A549 treated with CORT108297 at 1 μM for 4 hours (cell line): ENCODE measurements at places on chromosomes 6 and 20. TPM values are rescaled to one million over a fixed set of nuclear protein-coding genes. Genes with fewer than 3 reads are reported as not detected.

The IL20RA gene
- total RNA-seq, result 0.02 TPM in 1 of 5 replicates, not detected in the others

The CST5 gene
- total RNA-seq, result not detected in 5 replicates

The RPL10A gene
- total RNA-seq, result 1,328 to 1,548 TPM (median 1,505 TPM) in 5 replicates

The TFAP2A gene
- 14.3 to 17.6 TPM (median 16.4 TPM) in 5 replicates for total RNA-seq

The EBF4 gene
- total RNA-seq, result 2.5 to 3.9 TPM (median 3.0 TPM) in 5 replicates

The CD93 gene
- total RNA-seq, result not detected in 5 replicates

The NMBR gene
- not detected in 5 replicates for total RNA-seq

The TNF gene
- 0.06 to 0.36 TPM (median 0.09 TPM) in 4 of 5 replicates, not detected in the other for total RNA-seq

The LTB gene
- total RNA-seq, result 0.22 to 0.38 TPM (median 0.33 TPM) in 5 replicates

The FRK gene
- total RNA-seq, result 1.2 to 1.6 TPM (median 1.4 TPM) in 5 replicates

The KIF3B gene
- total RNA-seq, result 22.1 to 26.6 TPM (median 25.8 TPM) in 5 replicates

The SLC2A10 gene
- not detected in 5 replicates for total RNA-seq

The MYLK2 gene
- total RNA-seq, result 0.35 to 0.77 TPM (median 0.50 TPM) in 5 replicates
